ENCODE measurements at places on chromosomes 13 and 19.

DNA sequence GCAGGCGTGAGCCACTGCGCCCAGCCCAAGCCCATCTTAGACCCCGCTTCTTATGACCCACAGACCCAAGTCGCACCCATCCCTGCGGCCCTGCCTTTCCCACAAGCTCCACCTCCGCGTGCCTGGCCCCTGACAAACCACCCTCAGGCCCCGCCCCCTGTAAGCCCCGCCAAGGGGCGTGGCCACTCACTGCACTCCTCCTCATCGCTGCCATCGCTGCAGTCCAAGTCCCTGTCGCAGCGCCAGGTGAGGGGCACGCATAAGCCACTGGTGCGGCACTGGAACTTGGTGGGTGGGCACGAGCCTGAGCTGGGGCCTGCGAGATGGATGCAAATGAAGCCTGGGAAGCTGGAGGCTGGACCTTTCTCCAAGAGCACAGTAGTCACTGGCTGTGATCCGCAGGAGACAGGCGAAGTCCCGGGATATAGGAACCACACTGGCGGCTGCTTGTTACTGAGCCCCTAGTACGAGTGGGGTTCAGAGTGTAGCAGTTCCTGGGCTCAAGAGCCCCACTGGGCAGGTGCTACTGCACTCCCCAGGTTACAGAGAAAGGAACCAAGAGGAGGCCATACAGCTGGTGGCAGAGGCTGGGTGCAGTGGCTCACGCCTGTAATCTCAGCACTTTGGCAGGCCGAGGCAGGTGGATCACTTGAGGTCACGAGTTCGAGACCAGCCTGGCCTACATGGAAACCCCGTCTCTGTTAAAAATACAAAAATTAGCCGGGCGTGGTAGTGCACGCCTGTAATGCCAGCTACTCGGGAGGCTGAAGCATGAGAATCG is 3.1 kb downstream of the CD320 start:
- no peak for DNase-seq

DNA sequence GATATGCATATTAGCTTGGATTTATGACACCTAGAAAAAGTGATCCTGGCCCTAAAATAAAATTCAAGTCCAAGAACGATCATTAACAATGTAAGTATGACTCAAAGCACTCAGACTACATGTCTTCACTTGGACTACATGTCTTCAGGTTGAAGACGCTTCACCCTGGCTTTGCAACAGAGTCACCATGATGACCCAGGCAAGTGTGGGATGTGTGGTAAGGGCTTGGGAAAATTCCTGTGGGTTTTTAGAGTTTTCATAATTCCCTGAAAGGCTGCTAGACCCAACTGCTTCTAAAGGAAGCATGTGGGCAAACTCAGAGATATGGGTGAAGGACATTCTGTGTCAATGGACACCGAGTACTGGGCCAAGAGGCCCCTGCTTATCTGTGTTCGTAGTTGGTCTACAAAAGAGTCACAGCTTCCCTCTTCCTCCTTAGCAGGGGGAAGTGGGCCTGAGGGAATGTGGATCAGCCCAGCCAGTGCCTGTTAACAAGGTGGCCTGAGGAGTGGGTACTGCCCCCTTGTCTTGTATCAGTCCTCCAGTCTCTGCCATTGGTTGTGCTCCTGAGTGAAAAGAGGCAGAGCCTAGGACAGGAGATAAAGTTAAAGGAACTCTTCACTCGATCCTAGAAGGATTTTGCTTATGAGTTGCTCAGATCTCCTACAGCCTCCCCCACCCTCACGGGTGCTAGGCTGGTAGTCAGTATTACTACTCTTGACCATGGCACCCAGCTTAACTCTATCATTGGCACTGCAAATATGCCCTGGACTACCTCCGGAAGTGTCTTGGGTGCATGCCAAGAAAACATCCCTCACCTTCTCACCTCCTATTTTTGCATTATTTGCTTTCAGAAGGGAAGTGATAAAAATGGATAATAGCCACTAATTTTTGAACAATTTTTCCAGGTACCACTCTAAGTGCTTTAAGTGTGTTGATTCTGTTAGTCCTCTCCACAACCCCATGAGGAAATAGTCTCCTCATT is 406.3 kb downstream of the COG6 start:
- no peak for DNase-seq

- DNase-seq: no peak
These were observed 22.8 kb downstream of the KLF12 start for GRCh38 chr13:74111399-74111798.

DNA sequence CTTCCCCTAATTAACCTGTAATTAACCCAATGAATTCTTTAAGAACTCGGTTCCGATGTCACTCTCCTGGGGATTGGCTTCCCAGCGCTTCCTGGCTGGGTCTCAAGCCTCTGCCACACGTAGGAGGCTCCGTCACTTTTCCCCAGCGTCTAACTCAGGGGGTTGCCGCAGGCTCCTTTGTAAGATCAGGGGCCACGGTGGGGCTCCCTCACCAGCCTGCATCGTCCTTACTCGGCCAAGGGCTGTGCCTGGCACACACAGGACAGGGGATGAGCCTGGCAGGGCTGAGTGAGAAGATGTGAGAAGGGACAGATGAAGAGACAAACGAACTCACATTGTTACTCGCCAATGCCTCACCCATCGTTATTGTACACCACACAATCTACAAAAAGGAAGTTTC is 20.9 kb upstream of the ATP11A start:
- DNase-seq: no peak

DNA sequence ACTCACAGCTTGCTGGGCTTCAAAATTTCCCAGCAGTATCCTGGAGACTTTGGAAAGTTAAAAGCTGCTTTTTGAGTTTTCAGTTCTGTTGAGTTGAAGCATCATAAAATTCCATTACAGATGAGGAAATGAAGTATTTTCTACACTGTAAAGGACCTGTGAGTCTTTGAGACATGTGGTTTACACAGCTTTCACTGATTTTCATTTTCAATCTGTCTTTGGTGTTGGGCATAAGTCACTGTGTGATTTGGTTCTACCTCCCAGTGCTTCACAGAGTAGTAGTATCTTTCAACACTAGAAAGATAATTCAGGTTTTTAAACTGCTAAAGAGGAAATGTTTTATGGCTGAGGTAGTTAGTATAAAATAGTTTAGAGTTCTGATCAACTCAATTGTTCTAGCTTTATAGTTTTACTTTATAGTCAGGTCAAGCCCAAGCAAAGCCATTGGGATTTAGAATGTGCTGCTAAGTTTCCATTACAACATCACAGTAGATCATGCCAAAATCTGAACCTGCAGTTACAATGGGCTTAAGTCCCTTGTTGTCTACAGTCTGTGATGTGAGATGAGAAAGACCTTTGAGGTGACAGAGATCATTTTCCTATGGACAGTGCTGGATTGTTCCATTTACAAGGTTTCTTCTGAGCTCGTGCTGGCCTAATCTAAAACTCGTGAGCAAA is 161.6 kb downstream of the FLT1 start:
- no peak for DNase-seq

DNA sequence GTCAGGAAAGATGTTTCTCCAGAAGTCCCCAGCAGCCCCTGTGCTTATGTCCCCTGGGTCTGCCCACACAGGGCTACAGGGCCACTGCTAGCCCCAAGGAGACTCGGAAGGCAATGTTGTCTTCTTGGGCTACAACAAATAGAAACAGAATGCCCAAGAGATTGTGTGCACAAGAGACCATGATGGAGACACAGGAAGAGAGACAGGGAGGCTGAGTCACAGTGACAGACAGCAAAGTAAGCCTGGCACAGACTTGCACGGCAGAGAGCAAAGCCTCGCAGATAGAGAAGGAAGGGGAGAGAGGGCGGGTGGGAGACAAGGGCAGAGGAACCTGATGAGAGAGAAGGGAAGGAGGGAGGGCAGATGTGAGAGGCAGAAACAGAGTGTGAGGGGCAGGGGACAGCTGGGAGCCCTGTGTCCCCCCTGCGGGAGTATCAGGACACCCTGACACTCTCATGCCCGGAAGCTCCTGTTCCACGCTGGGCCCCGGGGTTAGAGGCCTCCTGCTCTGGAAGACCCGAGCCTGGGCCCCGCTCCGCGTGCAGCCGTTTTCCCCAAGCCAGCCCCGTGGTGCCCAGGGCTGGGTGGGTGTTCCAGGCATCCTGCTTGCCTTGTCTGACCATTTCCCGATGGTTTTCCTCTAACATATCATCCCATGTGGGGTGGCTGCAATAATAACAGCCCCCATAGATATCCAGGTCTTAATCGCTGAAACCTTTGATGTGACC is 2.7 kb upstream of the PLA2G4C start:
- no peak for DNase-seq

GRCh38 chr19:869245-870177 is 10.0 kb downstream of the CFD start:
- no peak for DNase-seq

GRCh38 chr13:80168089-80168850 is 172.7 kb downstream of the SPRY2 start:
- DNase-seq: no peak

DNA sequence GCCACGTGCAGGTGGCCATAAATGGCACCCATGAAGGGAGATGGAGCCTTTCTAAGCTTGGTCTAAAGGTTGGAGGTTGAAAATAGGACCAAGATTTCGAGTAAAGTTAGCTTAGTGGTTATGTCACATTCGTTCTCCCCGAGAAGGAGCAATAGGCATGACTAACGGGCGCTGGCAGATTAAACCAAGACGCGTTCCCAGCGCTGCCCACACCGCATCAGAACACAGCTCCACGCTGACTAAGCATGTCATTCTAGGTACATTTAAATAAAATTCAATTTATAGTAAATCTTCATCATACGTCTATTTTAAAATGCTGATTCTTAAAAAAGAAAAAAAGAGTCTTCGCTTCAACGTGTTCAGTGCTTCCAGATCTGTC is 95.0 kb upstream of the IRS2 start:
- DNase-seq: no peak

DNA sequence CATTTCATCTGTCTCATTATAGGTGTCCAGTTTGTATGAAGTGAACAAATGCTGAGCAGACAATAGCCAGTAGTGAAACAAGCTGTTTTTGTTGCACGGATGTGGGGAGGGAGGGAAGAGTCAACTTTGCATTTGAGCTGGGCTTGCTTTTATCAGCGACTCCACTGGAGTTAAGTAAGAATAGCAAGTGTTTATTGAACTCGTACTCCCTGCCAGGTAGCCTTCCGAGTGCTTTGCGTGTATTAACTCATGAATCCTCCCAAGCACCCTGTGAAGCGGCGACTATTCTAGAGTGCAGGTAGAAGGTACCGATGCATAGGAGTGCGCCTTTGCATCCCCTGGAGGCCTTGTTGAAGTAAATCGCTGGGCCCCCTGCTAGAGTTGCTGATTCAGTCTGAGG is 4.7 kb upstream of the ZNF444 start:
- no peak for DNase-seq

DNA sequence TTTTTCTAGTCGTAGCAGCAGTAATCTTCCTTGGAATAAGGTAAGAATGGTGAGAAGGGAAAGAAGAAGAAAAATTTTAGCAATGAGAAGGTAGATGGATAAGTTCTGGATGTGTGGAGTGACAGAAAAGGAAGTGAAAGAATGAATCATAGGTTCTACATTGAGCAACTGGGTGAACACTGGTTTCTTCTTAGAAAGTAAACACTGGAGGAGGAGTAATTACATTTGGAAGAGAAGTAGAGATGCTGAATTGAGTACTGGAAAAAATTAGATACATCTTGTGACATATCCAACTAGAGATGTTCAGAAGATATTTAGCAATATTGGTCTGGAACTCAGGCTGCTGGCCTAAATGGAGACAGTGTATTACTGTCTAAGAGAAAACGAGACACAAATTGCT is 148.5 kb downstream of the GPC5 start:
- DNase-seq: no peak

DNA sequence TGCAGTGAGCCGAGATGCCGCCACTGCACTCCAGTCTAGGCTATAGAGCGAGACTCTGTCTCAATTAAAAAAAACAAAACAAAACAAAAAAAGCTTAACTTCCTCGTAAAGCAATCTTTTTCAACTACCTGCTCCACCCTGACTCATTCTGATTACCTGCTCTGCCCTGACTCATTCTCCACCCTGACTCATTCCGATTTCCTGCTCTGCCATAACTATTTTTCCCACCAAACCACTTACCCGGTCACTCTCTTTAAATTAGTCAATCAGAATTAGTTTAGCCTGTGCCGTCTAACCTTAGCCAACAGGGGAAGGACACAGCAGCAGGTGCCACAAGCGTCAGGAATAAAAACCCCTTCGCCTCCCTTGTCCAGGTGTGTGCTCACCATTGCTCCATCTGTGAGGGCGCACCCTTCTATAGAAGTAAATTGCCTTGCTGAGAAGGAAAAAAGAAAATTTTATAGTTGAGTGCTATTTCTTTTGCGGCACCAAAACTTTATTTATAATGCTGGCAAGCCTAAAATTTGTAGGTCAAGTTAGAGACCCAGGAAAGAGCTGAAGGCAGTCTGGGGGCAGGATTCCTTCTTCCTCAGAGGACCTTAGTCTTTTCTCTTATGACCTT is 1.7 kb upstream of the IFT88 start:
- DNase-seq: no peak

DNA sequence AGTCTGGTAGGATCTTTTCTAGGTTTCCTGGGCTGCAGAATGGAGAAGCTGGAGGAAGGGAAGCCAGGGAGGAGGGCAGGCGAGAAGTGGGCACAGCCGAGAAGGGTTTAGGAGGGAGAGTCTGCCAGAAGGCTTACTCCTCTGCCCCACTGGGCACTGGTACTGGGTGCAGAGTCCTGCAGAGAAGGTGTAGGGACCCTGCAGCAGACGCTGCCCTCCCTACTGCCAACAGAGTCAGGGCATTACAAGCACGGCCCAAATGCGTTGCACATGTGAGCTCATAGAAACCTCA is 726 bp upstream of the PEPD start:
- no peak for DNase-seq

DNA sequence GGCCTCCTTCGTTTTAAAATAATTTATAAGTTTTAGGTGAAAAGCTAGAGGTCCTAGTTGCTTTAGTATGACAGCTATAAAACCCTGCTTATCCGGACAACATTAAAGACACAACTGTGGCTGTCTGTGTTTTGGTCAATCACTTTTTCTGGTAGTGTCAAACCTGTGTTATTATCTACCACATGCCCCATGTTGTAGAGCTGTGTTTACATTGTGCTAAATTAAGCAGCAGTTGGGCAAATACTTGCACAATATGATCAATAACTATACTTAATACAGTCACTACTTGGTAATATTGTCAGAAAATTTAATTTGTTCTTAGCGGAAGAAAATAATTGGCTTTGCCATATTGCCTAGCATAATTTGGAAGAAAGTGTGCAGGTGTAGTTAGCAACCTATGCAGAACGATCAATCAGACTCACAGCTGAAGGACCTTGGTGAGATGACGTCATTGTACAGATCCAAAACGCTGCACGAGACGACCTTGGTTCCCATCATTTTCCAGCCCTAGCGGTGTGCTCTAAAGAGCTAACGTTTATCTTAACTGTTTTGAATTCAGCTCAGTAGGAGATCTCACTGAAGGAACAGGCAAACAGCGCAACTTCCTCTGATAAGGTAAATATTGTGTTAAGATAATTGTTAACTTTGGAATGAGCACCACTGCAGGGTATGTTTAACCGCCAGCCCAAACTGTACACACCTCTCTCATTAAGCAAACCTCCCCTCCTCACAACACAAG is 476.6 kb downstream of the IRS2 start:
- DNase-seq: no peak

- DNase-seq: no peak
These were observed 6.2 kb downstream of the TLE6 start for GRCh38 chr19:2983351-2984214.

Data from CD8-positive, alpha-beta memory T cell (primary cell).